Esophagus squamous epithelium (tissue), 5 donors: ENCODE measurements at places on chromosomes 1 and 21.

DNA sequence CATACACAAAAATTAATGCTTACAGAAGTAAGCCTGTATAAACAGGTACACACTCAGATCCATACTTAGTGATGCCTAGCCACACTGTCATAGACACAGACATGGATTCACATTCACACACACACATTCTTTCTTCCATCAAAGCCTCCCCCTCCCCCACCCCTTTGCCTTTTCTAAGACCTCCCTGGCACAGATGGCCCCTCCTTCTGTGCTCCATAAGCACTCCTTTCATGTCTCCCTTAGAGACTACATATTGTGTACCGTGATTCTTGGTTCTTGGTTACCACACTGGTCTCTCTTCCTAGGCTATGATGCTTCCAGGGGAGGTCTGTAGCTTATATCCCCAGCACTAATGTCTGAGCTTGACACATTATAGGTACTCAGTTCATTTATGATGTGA lies 2.0 kb upstream of the NHLH2 start:
- no peak for DNase-seq

DNA sequence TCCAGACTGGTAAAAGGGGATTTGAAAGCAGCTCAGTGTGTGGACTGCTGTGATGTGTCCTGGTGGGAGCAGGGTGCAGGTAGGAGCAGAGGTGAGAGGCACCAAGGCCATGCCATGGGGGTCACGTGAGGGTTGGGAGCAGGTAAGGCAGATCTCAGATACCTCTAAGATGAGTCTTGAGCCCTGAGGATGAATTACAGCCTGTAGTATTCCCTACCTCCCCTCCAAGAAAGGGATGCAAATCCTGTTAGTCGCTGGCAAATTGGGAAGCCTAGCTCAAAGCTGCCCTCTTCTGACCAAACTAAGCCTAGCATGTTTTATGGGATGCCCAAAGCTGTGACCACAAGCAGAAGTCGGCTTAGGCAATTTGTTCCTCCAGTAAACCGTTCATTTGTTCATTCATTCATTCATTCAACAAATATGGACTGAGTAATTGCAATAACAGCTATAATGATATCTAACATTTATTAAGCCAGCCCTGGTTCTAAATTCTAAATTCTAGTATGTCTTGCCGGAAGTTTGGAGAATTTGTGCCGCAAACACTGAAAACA lies 3.9 kb upstream of the NUAK2 start:
- DNase-seq = no peak

DNA sequence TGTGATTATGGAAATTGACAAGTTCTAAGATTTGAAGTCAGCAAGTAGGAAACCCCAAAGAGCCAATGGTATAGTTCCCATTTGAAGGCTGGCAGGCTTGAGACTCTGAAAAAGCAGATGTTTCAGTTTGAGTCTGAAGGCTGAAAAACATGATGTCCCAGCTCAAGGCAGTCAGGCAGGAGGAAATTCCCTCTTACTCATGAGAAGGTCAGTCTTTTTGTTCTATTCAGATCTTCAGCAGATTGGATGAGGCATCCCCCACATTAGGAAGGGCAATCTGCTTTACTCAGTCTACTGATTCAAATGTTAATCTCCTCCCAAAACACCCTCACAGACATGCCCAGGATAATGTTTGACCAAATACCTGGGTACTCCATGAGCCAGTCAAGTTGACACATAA lies 372.5 kb upstream of the ST6GALNAC5 start:
- no peak for DNase-seq

- no peak for DNase-seq
These were observed 16.9 kb downstream of the NPHP4 start for GRCh38 chr1:5975133-5975880.

GRCh38 chr1:201711811-201712210 lies 117.1 kb upstream of the IPO9 start:
- no peak for DNase-seq

- DNase-seq = no peak
These were observed 186.7 kb downstream of the FOXD2 start for GRCh38 chr1:47624531-47624930.

DNA sequence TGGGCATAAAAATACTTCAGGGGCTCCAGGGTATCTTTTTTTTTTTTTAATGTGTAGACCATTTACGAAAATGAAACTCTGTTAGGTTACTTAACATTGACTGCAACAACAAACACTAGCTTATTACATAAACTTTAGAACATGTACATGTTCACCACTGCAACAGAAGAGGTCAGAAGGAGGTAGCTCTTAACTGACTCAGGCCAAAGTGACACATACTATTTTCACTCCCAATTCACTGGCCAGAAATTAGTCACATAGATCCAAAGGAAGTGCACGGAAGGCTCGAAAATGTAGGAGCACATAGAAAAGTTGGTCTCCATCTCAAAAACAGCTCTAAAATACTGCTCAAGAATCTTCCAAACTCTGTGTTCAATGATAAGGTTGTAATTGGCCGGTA lies 107.2 kb downstream of the AKT3 start:
- no peak for DNase-seq

DNA sequence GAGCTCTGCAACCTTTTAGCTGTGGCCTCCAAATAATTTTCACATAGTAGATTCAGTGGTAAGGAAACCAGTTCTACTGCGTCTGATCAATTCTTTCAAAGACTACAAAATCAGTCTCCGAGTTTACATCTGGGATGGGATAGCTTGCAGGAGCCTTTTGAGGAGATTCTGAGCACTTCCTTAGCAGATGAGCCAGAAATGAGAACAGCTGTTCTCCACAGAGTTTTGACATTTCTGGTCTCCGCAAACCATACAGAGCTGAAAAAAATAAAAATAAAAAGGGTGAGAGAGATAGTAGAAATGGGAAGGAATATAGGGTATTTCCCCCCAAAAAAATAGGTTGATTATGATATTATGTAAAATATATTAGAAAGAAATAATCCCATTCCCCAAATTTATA lies 119.3 kb downstream of the LYPLAL1 start:
- DNase-seq = no peak

DNA sequence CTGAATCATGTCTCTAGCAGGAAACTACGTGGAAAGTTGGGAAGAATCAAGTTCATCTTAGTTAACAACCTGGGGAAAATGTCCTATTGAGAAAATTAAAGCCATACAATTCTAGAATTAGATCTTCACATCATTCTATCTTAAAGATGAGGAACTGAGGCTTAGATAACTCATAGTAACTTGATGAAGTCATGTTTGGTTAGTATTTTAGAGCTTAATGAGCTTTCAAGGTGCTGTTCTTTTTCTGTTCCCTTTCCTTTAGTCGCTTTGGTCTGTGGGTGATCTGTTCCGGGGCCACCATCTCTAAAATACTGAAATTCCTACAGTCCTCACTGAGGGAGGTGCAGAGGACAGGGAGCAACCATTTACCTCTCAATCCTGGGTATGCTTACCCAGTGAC lies 4.3 kb upstream of the GLUL start:
- no peak for DNase-seq

DNA sequence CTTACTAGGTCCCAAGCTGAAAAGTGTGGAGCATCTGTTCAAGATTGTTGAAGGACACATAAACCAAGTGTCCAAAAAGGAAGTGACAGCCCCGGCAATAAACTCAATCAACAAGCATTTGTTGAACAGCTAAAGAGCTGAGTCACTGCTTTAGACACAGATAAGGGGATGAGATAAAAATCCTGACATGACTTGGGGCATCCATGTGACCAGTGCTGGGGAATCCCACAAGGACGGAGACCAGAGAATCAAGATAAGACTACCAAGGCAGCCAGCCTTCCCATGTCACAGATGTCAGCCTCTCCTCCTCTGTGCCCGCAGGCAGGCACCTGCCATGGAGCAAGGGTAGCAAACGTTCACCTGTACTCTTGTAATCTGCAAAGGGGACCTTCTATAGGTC lies 118.6 kb upstream of the KAZN start:
- no peak for DNase-seq

- DNase-seq = no peak
These were observed 40.1 kb downstream of the ZNF281 start for GRCh38 chr1:200369706-200370105.

- DNase-seq = no peak
These were observed 391.8 kb downstream of the DUSP10 start for GRCh38 chr1:221350091-221350490.

DNA sequence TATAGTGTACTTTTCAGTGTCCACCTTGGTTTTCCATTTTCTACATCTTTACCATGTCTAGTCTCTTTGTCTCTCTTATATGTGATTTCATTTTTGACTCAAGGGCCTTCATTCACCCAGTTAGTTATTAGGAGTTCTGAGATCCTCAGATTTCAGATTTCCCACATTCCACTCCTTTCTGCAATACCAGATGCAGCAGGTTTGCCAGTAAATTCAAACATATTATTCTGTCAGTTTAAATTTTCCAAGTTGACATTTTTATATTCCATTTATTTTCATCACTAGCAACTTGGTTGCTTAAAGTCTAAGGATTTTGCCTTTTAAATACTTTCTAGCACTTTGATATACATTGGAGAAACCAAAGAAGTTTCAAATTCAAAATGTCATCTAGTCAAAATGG lies 42.4 kb downstream of the ABL2 start:
- DNase-seq = no peak

GRCh38 chr1:233470741-233471499 lies 143.0 kb upstream of the KCNK1 start:
- no peak for DNase-seq

DNA sequence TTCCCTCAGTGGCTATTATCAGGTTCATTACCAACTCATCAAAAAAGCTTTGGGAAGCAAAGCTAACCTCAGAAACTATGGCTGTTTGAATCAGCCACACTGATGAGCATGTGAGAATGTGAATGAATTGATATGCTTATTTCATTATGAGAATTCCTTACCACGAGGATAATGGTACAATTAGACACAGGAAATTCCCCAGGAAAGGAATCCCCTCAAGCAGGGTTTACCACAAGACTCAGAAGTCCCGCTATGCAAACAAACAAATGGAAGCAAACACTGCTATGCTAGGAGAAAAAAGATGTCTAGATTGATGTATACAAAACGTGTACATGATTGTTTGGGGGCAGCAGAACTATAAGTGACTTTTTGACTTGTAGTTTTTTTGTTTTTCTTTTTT lies 205.0 kb downstream of the HMCN1 start:
- no peak for DNase-seq

DNA sequence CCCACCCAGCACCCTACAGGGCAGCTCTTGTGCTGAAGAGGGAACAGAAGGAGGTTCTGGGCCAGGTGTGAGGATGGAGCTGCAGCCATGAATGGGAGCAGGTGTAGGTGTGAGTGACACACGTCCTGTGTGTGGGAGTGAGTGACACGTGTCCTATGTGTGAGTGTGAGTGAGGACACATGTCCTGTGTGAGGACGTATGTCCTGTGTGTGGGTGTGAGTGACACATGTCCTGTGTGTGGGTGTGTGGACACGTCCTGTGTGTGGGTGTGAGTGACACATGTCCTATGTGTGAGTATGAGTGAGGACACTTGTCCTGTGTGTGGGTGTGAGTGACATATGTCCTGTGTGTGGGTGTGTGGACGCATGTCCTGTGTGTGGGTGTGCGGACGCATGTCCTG lies 26.4 kb downstream of the MEGF6 start:
- DNase-seq = no peak

- no peak for DNase-seq
These were observed 187.1 kb downstream of the GRIK3 start for GRCh38 chr1:36847186-36847585.

DNA sequence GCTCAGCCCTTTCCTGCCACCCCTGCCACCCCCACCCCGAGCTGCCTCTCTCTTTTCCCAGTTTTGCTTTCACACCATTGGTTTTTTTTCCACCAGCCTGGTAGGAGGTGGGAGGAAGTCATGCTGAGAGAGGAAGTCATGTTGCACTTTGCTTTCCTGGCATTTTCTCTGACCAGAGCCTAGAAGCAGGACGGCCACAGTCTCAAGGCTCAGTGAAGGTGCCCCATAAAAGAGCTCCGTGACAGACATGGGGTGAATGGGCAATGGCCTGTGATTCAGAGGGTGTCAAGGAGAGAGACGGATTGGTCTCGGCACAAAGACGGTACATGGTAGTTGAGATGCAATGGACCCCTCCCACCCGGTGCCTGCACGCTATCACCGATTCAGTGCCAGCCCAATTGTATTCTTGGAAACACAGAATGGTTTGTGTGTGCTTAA lies 42.1 kb upstream of the DMRTB1 start:
- DNase-seq = no peak

- no peak for DNase-seq
These were observed 85.5 kb downstream of the VWA5B1 start for GRCh38 chr1:20376171-20376570.

DNA sequence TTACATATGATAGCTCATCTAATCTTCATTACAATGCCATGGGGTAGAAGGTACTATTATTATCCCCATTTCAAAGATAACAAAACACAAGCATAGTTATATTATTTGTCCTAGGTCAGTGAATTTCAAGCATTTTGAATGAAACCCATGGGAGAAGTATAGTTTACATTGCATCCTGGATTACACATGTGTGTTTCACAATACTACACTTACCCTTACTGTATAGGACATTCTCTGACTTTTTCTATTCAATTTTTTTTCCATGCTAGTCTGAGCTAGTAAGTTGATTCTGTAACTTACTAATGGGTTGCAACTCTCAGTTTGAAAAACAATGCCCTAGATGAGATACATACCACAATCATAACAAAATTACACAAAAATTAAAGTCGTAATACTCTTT lies 8.7 kb upstream of the GPX7 start:
- no peak for DNase-seq

DNA sequence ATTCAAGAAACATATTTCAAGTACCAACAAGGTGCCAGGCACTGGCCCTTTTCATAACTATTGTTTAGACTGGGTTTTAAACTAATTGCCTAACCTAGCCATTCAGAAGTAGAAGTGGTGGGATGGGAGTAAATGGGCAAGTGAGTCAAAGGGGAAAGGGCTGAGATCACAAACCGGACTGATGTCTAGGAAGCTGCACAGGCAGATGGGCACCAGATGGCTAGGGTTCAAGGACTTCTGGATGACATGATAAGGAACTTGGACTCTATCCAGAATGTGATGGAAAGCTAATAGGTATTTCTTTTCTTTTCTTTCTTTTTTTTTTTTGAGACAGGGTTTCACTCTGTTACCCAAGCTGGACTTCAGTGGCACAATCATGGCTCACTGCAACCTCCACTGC lies 46.6 kb downstream of the LYST start:
- no peak for DNase-seq

DNA sequence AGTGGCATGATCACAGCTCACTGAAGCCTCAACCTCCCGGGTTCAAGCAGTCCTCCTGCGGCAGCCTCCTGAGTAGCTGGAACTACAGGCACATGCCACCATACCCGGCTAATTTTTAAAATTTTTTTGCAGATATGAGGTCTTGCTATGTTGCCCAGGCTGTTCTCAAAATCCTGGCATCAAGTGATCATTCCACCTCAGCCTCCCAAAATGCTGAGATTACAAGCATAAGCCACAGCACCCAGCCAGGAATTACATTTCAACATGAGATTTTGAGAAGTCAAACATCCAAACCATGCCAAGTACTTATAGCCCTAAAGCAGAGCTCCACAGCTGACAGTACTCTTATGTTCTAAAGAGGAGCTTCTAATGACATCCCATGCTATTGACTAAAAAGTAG lies 200.1 kb downstream of the FCRL5 start:
- DNase-seq = no peak

GRCh38 chr1:29557066-29557465 lies 320.7 kb downstream of the PTPRU start:
- DNase-seq = no peak
